SK-N-DZ (cell line): ENCODE measurements at places on chromosomes 2 and 18.
A peak's percentile ranks its signal among the peaks of the same experiment; 100 is the strongest.

GRCh38 chr2:240319855-240320203 lies 115.6 kb upstream of the GPC1 start:
- DNase-seq = no peak

DNA sequence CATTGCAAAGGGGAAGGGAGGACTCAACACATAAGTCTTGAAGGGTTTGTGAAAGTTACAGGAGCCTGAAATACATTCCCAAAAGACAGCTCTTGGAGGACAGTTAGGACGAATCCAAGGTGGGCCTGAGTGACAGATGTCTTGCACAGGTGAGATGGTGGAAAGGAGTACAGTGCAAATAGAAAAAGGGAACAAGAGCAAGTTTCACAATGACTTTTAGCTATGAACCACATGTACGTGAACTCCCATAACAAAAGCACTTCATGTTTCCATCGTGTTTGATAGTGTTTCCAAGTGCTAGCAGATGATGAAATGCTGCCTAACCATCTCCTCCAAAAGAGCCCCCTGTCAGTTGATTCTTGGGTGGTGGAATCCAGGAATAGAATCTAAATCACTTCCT lies 1.8 kb downstream of the IL18RAP start:
- no peak for DNase-seq

GRCh38 chr18:53772293-53772692 lies 452.2 kb downstream of the MBD2 start:
- no peak for DNase-seq

- peak; percentile 55 for DNase-seq
Measured at GRCh38 chr2:184920451-184920965, 322.2 kb downstream of the ZNF804A start.

DNA sequence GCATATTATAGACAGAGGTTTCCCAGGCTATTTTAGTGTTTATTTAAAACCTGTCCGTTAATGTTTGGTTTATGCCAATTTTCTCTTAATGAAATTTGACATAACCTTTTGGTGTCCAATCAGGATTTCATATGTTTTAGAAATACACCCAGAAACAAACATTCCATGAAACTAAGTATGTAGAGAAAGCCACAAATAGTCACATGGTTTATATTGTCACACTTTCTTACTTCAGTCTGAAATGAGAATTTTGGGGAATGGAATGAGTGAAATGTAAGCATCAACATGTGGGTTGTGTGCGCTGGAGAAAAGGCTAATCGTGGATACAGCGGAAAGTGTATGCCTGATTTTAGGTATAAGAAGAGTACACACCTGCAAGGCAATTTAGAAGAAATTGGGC lies 277.0 kb upstream of the RAB12 start:
- DNase-seq = no peak

GRCh38 chr2:133982256-133982655 lies 271.6 kb upstream of the MGAT5 start:
- no peak for DNase-seq

DNA sequence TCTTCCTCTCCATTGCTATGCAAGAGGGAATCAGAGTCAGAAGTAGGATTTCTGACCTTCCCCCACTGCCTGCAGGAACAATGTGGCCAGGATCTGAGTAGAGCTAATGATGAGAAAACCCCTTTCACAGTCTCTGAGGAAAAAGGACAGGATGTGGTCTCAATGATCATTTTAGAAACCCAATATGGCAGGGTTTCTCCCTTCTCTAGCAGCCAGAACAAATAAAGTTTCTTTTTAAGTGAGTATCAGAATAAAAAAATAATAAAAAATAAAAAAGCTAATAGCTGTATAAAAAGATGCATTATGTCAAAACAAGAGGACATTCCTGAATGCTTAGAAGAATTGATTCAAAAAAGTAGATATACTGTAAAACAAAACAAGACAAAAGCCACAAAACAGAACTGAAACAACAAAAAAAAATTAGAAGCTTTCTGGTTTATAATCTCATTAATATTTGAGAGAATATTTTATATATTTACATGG lies 1124.9 kb upstream of the ZEB2 start:
- DNase-seq = no peak

- DNase-seq = no peak
Measured at GRCh38 chr2:42435628-42436027, 58.2 kb downstream of the KCNG3 start.

DNA sequence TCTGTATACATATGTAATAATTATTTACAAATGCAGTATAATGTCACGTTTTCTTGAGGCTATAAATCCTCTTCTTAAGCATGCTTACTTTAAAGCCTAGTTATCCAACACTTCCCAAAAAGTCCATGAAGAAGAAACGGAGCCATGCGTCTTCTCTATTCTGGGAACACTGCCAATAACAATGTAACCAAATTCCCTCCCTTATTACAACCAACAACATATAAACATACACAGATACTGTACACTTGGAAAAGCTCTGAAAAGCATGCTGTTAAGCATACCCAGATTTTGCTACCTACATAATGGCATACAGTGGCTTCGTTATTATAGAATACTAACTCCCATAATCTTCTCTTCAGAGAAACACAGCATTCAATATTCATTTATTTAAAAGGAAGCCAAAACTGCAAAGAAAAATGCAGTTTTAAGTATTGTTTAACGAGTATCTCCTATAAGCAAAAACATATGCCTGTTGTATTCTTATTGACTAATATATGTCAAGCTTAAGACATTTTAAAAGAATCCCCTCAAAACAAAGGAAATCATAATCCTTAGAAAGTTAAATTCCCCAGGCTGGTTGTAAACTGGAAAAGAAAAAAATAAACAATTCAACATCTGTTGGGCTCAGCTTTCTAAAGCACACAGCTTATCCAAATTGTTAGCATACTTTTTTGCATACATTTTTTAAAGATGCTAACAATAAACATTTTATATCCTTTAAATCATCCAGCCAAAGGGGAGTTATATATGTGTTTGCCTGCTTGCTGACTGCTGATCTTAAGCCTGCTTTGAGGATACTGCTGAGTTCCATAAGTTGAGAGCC lies 83.4 kb downstream of the SLC25A12 start:
- no peak for DNase-seq

DNA sequence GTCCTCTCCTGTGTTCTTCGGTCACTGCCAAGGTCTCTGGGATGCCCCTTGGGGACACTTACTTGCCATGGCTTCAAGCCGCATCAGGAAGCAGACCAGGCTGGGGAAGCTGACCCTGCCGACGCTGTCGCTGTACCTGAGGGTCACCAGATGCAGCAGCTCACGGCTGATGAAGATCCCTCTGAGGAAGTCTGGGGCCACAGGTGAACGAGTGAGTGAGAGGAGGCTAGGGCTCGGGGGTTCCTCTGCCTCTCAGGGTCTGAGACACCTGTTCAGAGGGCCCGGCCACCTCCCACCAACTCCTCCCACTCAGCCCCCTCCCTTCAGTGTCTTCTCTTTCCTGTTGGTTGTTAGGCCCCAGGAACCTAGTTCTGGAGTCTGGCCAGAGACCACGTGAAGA lies 74.9 kb downstream of the CAPN13 start:
- no peak for DNase-seq

DNA sequence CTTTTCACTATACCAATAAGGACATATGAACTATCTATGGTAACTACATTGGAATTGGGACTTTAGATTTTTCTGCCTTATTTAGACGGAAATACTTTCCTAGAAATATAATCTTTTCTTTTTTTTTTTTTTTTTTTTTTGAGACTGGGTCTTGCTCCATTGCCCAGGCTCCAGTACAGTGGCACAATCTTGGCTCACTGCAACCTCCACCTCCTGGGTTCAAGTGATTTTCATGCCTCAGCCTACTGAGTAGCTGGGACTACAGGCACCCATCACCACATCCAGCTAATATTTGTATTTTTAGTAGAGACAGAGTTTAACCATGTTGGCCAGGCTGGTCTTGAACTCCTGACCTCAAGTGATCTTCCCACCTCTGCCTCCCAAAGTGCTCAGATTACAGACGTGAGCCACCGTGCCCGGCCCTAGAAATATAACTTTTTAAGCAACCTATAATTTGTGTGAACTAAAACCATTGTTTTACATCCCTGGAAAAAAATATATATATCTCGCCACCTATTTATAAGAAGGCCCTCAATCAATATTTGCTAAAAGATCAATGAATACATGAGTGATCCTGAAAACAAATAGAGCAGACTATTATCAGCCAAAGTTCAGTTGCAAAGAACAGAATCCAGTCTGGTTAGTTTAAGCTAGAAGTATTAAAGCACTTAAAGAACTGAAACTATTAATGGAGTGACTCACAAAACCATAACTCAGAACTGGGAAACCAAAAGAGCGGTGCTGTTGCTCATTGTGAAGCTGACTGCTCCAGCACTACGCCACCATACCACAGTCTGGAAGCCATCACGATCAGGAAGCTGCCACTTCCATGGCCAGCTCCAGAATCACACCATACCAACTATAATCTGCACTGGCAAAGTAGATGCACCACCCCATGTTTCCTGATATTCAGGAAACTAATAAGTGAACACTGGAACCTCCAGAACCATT lies 8.4 kb upstream of the HNRNPLL start:
- DNase-seq = no peak

- no peak for DNase-seq
Measured at GRCh38 chr2:120625865-120626560, 109.7 kb upstream of the GLI2 start.

- DNase-seq = peak; percentile 80
Measured at GRCh38 chr2:149597668-149598326, 10.2 kb upstream of the MMADHC start.

GRCh38 chr2:210888035-210888434 lies 331.6 kb downstream of the CPS1 start:
- DNase-seq = no peak

GRCh38 chr2:60570251-60570650 lies 16.8 kb upstream of the BCL11A start:
- DNase-seq = no peak

- no peak for DNase-seq
Measured at GRCh38 chr2:224027070-224027469, 12.0 kb downstream of the SERPINE2 start.

GRCh38 chr2:173926875-173927274 lies 38.3 kb downstream of the SP3 start:
- no peak for DNase-seq

- no peak for DNase-seq
Measured at GRCh38 chr18:74126684-74127655, 20.7 kb downstream of the FBXO15 start.

- DNase-seq = no peak
Measured at GRCh38 chr2:84435345-84436025, 23.6 kb downstream of the SUCLG1 start.

DNA sequence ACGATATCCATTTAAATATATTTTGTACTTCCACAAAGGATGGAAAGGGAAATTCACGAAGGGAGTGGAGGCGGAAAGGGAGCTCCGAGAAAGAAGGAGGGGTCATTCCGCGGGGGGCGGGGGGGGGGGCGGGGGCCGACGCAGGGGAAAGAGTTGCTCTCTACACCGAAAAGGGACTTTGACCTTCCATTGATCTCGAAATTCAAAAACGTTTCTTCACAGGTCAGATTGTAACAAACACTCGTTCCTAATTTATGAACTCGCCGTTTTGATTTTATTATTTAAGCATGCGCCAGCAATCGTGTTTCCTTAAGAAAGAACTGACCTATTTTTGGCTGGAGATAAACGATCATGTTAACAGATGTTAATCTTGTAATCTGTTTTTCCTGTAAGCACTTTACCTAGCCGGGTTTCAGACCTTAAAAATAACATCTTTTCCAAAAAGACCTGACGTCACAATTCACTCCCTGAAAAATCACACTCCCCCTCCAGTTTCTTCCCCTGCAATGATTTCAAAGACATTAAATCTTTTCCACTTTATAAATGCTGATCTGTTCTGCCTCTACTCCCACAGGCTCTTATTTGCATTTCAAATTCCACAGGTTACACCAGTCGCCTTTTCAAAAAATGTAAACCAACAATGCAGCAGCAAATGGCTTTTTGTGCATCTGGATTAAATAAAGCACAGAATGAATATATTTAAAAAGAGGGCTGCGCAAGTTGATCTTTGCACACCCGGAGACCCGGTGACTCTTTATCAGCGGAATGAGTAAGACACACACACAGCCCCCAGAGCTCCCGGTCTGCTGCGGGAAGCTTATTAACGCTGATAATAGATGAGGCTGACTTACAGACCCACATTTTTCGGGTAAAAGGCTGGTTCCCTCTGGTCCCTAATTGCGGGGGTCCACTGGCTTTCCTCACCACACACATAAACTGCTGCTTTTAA lies 1.6 kb downstream of the ZNF516 start:
- DNase-seq = peak; percentile 44
